Left hindlimb (tissue), 1 donor: ENCODE measurements at places on chromosomes 3 and 15.
A peak's percentile ranks its signal among the peaks of the same experiment; 100 is the strongest.

DNA sequence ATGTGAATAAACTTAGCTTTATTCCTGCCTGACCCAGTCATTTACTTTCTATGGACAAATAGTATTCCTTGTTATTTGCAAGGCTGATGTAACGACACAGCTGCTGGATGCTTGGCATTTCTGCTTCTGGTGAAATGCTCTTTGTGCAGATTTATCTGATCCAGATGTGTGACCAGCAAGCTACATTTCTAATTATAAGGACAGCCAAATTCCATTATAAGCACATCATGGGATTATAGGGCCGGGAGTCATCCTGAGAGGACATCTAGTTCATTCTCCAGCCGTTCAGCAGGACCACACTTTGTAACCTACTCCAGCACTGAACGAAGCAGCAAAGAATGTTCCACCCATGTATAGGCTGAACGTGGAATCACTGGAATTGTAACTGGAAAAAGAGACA lies 42.9 kb downstream of the FNDC3B start:
- peak; percentile 79 for DNase-seq

GRCh38 chr3:11626084-11626463 lies 17.6 kb downstream of the VGLL4 start:
- DNase-seq: no peak

- no peak for DNase-seq
These were observed 752 bp downstream of the CEP63 start for GRCh38 chr3:134486577-134487041.

DNA sequence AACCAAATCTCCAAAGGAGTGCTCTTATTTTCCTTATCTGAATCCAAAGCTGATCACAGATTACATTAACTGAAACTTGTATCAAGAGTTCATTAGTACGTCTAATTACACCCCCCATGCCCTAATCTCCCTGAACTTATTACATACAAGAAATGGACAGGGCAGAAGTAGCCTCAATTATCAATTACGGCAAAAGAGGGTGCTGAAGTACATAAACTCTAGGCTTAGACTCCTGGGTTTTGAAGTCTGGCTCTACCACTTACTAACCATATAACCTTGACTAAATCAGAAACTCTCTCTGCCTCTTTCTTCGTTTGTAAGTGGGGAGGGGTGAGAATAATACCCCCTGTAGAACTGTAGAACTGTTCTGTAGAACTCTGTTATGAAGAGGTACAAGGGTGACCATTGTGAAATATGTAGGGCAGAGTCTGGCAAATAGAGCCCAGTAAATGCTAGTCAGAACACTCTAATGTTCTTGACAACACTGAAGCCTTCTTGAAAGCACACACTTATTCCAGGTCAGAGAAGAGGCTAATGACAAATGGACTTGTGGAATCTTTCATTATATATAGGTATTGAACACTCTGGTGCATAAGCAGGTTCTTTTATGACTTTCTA lies 19.6 kb upstream of the OR5K4 start:
- DNase-seq: no peak

DNA sequence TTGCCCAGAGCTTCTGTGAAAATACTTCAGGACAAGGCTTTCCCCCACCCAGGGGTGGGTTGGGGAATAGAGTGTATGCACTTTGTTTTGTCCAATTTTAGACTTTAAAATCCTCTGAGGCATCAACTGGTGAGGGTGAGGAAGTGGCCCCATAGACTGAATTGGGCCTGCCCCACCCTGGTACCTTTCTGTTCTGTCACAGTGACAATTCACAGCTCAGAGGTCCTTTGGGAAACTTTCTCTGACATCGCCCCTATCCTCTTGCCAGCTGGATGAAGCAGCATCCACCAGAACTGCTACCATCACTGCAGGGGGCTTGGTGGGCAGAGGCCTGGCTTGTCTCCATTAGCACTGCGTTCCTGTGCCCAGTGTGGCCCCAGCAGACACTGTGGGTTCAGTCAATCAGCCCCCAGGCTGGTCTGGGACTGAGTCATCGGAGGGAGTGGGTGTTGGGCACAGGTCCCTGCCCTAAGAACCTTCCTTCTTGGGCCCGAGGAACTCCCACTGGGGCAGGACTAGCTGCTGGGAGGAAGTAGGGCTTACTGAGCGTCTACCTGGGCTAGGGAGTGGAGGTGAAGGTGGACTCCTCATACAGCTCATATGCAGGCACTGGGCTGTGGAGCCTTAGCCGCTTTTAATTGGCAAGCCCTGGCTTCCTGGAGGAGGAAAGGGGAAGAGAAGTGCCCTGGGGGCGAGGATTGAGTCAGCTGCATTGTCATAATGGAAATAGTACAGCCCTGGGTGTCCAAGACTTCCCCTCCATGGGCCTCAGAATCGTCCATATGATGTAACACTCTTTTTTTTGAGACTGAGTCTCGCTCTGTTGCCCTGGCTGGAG lies 1.5 kb upstream of the PPM1M start:
- DNase-seq: no peak

- no peak for DNase-seq
These were observed 1037.8 kb downstream of the OTOL1 start for GRCh38 chr3:162534431-162534830.

DNA sequence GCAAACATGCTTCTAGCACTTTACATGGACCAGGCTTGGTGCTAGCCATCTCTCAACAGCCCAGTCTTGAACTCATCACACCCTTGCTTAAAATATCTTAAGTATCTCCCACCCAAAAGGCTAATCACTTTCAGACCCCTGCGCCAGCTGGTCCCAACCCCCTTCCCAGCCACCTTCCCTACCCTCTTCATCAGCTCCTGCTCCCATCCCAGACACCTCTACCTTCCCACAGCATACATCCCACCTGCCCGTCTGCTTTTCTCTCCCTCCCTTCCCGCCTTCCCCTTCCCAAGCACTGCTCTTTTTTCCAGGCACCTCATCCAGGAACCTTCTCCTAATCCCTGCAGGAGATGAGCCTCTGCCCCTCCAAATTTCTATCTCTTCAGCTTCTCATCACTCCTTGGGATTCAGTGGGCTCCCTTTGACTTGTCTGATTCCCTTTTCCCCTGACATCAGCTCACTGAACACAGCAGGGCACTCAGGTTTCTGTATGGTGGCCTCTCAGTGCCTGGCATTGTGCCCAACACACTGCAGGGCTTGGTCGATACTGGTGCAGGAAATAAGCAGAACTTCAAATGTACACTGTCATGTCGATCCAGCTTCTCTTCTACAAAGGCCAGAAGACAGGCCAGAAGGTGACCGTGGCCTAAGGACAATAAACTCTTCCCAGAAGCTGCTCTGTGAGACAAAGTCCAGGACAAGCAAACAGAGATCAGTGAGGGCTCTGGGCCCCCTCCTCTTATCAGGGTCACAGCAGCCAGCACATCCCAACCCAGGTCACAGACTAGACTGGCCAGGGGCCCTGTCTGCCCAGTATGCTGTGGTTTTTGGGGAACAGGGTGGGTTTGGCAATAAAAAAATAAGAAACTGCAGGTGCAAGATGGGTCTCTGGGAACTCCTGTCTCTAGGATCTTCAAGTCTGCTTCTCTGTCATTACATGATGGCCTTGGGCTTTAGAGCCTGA lies 2.2 kb upstream of the ITIH1 start:
- DNase-seq: no peak

- DNase-seq: no peak
These were observed 62.1 kb downstream of the SLCO3A1 start for GRCh38 chr15:91915576-91915975.

DNA sequence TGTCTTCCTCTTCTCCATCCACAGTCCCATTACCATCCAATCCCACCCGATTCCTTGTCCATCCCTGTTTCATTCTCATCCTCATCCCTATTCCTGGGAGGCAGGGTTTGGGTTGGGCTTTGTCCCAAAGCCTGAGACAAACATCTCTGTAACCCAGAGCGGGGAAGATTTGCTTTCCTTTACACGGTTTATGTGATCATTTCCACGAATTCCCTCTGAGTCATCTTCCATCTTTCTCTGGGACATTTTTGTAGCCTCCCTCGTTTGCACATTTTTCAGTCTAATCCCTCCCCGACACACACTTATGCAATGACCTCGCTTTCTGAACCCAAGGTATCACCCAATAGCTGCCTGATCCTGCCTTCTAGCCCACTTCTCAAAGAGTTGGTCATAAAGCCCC lies 22.8 kb downstream of the DUOX2 start:
- DNase-seq: no peak

GRCh38 chr3:123722456-123722855 lies 137.6 kb upstream of the HACD2 start:
- DNase-seq: no peak

- DNase-seq: no peak
These were observed 46.2 kb downstream of the SLC25A26 start for GRCh38 chr3:66267031-66267430.

GRCh38 chr15:22810033-22810852 lies 23.8 kb downstream of the NIPA1 start:
- DNase-seq: no peak

DNA sequence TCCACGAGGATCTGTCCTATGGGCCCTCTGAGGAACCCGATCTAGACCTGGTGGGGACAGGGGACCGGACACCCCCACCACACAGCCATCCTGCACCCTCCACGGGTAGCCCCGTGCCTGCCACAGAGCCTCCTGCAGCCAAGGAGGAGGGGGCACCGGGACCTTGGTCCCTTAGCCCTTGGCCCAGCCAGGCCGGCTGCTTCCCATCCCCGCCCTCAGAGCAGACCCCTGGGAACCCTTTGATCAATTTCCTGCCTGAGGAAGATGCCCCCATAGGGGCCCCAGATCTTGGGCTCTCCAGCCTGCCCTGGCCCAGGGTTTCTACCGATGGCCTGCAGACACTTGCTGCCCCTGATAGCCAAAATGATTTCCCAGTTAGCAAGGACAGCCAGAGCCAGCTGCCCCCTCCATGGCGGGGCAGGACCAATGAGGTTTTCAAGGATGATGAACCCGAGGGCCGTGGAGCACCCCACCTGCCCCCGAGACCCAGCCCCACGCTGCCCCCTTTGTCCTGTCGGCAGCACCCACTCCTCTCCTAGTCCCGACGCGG lies 91.5 kb downstream of the TBC1D2B start:
- no peak for DNase-seq

- DNase-seq: no peak
These were observed 30.4 kb downstream of the IQSEC1 start for GRCh38 chr3:13042715-13043271.

DNA sequence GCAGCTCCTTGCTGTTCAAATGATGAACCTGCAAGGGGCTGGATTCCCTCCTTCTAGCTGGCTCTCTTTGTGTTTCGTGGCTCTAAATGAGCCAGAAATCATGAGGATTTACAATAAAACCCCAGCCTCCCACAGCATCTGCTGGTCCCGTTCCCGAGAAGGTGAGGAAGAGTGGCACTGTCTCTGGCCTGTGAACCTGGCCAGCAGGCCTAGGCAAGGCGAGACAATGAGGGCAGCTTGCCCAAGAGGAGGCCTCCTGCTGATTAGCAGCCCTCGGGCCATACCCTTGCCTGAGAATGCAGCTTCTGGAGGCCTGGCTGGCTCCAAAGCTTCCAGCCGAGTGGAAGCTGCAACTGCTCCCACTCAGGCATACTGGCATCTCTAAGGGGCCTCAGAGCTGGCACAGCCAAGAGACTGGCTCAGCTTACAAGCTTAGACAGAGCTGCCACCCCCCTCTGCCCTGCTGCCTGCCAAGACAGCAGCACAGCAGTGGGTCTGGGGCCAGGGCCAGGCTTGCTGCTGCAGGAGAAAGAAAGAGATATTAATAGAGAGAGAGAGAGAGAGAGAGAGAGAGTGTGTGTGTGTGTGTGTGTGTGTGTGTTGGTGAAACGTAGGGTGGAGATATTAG lies 76.5 kb downstream of the HMG20A start:
- DNase-seq: peak; percentile 93

DNA sequence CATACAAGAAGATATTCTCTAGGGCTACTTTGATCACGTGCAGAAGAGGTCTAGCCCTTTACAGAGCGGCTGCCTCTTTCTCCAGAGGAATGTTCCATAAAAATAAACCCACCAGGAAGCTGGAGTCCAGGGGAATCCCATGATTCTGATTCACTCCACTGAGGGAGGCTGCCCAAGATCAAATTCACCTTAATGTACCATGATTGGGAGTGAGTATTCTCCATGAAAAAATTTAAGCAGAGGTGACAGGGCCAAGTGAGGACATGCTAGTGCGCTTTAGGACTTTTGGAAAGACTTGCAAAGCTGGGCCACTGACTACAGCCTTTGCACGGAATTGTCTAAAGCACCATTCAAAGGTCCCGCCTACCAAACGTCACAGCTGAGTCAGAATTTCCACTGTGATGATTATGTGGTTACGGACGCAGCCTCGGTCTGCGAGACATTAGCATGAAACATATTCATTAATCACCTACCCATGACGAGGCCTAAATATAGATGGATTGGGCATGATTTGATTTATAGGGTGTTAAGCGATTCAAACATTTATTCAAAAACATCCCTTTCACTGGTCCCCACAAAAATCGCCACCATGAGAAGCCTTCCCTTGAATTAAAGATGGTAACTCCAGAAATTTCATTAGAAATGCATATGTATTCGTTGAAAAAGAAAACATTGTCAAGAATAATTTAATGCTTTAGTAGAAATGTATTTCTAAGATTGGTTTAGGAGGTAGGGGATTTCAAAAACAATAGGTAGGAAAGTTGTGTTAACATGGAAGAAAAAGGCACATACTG lies 152.6 kb downstream of the GREM1 start:
- no peak for DNase-seq

GRCh38 chr15:95520511-95520910 lies 810.0 kb upstream of the NR2F2 start:
- DNase-seq: no peak

GRCh38 chr3:72538070-72538745 lies 310.0 kb downstream of the SHQ1 start:
- DNase-seq: no peak

GRCh38 chr3:55177749-55178148 lies 249.9 kb upstream of the LRTM1 start:
- no peak for DNase-seq

- DNase-seq: no peak
These were observed 66.3 kb downstream of the STAG1 start for GRCh38 chr3:136685882-136686281.

DNA sequence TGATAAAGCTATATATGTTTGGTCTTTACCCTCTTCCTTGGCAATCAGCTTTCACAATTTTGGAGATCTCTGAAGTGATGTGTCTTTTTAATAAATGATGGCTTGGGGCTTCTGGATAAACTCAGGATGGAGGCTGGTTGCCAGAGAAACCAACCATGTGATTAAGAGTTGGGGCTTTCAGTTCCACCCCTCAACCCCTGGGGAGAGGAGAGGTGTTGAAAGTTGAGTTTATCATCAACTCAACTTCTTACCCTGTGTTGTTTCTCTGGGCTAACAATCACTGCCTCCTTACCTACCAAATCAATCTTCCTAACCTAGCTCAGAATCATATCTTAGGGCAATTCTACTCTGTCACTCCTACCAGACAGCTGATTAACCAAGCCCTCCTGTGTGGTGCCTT lies 735.8 kb downstream of the ZPLD1 start:
- DNase-seq: no peak
